ENCODE measurements at places on chromosomes 6 and 20.

DNA sequence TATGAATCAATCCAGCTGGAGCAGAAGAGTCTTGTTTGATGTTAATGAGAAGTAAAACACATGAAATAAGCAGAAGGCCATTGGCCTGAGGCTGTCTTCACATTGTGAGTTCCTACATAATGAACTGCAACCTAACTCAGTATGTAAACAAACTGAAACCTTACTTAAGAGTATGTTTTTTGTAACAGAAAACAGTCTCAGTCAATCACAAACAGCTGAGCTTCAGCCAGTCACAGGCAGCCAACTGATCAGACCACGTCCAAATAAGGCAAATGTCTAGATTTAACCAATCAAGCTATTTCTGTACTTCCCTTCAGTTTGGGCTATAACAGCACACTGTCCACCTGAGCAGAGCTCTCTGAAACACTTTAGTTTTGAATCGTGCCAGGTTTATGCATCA is 234.7 kb downstream of the TRDN start:
- DNase-seq = no peak

- DNase-seq = no peak
These were observed 1.4 kb downstream of the OTOR start for GRCh38 chr20:16749573-16749972.

- DNase-seq = no peak
These were observed 42.8 kb downstream of the SLC52A3 start for GRCh38 chr20:725491-725890.

DNA sequence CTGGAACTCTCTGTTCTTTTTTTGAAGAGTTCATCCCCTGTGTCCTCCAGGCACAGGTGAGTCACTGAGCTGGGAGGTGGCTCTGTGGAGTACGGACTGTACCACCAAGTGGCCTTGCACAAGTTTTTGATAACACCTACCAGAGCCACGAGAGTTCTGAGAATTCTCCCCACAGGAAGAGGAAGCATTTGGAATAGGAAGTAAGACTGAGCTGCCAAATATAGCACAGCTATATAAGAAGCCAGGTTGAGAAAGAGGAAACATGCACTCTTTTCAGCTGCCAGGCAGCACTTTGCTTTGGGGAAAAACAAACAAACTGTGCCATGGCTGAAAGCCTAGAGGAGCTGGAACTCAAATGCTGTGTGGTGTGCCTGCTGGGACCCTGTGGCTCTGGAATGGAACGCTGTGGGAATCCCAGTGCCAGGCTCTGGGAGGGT is 70.8 kb upstream of the RIPOR2 start:
- no peak for DNase-seq

- peak; percentile 62 for DNase-seq
These were observed 124.1 kb upstream of the RIN2 start for GRCh38 chr20:19633985-19634384.

- DNase-seq = no peak
These were observed 104.8 kb upstream of the MC3R start for GRCh38 chr20:56143759-56144158.

DNA sequence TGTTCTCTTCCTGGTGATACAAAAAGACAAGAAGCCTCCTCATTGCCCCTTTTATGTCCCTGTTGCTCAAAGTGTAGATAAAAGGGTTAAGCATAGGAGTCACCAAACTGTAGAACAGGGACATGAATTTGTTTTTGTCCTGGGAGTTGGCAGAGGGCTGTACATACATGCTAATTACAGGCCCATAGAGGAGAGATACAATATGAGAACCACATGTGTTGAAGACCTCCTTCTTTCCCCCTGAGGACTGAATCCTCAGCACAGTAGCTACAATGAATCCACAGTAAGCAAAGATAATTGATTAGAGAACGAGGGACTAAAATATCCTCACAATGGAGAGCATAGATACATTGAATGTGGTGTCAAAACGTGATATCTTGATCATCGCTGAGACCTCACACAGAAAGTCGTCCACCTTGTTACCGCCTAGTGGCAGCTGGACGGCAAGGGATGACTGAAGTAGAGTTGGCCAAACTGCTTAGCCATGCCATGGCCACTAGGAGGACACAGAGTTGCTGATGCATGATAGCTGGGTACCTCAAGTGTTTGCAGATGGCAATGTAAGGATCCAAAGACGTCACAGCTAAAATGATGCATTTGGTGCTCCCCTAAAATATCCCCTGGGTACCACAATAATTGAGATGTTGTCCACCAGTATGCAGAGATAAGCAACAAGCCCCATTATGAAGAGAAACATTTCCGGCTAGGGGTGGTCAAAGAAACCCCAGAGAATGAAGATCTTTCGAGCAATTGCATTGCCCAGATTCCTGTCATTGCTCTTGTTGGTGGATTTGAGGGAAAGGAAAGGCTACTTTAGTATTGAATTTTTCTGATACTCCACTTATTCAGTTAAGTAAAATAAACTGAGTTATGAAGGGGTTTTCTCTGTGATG is 15.0 kb downstream of the OR2B3 start:
- DNase-seq = peak; percentile 2

- no peak for DNase-seq
These were observed 68.2 kb downstream of the FAM120B start for GRCh38 chr6:170374571-170375444.

DNA sequence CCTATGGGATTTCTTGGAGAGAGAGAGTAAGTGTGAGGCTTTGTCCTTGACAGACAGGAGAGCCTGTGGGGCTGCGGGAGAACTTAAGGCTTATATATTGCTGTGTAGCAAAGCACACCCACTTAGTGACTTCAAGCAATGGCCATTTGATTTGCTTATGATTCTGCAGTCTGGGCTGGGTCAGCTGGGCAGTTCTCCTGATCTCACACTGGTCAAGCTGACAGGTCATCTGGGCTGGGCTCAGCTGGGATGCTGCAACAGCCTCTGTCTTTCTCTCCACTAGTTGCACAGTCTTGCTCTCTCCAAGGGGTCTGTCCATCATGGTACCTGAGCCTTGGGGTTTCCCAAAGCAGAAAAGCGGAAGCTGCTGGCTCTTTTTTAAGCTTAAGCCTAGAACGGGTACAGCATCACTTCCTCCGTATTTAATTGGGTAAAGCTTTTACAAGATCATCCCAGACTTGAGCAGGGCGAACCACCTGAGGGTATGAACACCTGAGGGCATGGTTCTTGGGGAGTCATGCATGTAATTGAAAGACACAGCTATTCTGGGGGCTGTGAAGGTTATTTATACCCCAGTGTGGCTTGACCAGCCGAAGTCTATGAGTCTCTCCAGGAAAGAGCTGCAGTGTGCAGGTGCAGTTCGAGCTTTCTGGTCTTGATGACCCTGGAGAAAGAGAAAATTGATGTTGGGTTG is 13.3 kb upstream of the GGTLC1 start:
- no peak for DNase-seq

DNA sequence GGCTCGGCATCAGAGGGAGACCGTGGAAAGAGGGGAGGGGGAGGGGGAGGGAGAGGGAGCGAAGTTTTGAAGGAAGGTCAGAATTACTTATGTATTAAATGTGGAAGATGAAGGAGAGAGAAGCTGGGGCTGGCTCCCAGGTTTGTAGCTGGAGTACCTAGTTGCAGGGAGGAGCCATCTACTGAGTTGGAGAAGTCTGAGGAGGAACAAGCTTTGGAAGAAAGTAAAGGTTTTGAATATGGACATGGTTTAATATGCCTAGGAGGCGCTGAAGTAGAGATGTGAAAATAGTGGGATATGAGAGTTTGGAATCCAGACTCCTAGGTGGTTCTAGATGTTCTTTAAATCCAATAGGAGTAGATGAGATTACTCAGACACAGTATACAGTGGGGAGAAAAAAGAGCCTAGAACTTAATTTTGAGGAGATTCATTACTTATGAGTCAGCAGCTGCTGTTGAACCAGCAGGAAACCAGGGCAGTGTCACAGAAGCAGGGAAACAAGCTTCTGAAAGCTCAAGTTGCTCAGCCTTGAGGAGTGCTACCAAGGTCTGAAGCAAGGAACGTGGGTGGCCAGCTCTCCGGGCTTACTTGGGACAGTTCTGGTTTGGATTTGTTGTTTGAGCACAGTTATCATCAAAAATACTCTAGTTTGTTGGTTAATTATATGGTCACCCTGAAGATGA is 149.3 kb downstream of the UTRN start:
- DNase-seq = peak; percentile 79

DNA sequence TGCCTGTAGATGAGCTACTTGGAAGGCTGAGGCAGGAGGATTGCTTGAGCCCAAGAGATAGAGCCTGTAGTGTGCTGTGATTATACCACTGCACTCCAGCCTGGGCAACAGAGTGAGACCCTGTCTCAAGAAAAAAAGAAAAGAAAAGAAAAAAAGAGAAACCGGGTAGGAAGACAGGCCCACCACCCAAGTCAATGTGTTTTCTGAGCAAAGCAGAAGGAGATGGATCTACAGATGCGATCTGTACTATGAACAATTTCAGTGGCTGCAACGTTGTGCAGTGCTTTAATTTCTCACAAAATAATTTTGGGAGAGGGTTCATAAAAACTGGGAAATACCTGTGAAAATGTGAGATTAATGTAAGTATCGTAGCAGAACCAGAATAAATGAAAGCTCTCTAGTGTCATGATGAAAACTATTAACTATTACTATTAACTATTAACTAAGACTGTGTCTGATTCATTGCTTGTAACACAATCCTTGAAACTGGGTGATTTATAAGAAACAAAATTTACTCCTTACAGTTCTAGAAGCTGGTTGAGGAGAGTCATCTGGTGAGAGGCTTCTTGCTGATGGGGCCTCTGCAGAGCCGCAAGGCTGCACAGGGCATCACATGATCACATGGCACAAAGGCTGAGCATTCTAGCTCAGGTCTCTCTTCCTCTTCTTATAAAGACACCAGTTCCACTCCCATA is 233.1 kb upstream of the ZNF217 start:
- no peak for DNase-seq

GRCh38 chr6:113734982-113735381 is 122.2 kb upstream of the MARCKS start:
- DNase-seq = no peak

DNA sequence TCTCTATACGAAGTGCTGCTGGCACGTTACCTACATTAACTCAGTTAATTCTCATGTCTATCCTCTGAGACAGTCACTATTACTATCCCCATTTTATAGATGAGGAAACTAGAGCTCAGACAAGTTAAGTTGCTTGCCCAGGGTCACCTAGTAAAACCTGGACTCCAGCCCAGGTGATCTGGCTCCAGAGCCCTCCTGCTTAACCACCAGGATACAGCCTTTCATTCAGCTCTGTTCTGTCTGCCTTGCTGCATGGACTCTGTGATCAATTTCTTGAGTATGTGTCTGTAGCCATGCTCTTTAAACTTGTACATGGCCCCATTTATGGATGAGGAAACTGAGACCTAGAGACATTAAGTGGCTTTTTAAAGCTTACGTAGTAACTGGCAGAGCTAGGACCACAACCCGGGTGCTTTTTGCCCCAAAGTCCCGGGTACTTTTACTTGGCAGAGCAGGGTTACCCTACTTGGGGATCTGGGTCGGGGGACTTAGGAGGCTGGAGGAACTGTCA is 4.7 kb downstream of the CDKN1A start:
- DNase-seq = no peak

GRCh38 chr20:57091748-57092111 is 174.7 kb downstream of the BMP7 start:
- no peak for DNase-seq

- no peak for DNase-seq
These were observed 60.8 kb downstream of the RIPOR2 start for GRCh38 chr6:24874776-24875533.

- no peak for DNase-seq
These were observed 44.2 kb upstream of the CITED2 start for GRCh38 chr6:139418481-139419132.

GRCh38 chr20:54132612-54133433 is 41.0 kb downstream of the CYP24A1 start:
- peak; percentile 31 for DNase-seq

- no peak for DNase-seq
These were observed 31.7 kb downstream of the UTRN start for GRCh38 chr6:144316862-144317195.

- no peak for DNase-seq
These were observed 51.1 kb upstream of the NFATC2 start for GRCh38 chr20:51593584-51593983.

GRCh38 chr6:158718461-158719046 is 68.7 kb downstream of the SYTL3 start:
- DNase-seq = no peak

GRCh38 chr6:167238694-167239467 is 52.2 kb upstream of the UNC93A start:
- no peak for DNase-seq

- DNase-seq = no peak
These were observed 143.6 kb upstream of the ZNF184 start for GRCh38 chr6:27616328-27617045.

GRCh38 chr6:50939931-50940330 is 121.3 kb downstream of the TFAP2B start:
- DNase-seq = no peak

DNA sequence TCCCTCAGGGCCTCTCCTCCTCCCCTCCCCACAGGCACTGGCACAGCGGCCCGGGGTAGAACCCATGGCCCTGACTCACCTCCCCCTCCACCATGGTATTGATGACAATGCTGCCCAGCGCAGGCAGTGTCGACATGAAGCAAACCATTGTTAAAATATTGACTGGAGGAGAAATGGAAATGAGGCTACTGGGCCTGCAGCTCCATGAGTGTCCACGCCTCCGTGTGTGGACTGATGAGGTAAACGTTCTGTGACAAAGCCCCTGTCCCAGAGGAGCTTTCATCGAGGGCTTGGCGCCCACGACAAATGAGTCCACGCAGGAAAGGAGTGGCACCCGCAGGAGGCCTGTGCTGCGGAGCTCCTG is 402.7 kb downstream of the TAF4 start:
- DNase-seq = no peak

- DNase-seq = peak; percentile 97
These were observed at the start of gene STK38 for GRCh38 chr6:36546920-36547645. Gene STK38, minus strand, starts transcription at chr6:36547479. Its CDS starts 7,277 bp downstream, at chr6:36540202.

GRCh38 chr20:58482416-58482815 is 32.8 kb downstream of the APCDD1L start:
- DNase-seq = no peak

GRCh38 chr6:98574984-98575383 is 259.4 kb upstream of the POU3F2 start:
- no peak for DNase-seq

- DNase-seq = no peak
These were observed 36.6 kb upstream of the HDAC2 start for GRCh38 chr6:114007516-114007915.

- no peak for DNase-seq
These were observed 84.6 kb downstream of the ID4 start for GRCh38 chr6:19921786-19922185.

DNA sequence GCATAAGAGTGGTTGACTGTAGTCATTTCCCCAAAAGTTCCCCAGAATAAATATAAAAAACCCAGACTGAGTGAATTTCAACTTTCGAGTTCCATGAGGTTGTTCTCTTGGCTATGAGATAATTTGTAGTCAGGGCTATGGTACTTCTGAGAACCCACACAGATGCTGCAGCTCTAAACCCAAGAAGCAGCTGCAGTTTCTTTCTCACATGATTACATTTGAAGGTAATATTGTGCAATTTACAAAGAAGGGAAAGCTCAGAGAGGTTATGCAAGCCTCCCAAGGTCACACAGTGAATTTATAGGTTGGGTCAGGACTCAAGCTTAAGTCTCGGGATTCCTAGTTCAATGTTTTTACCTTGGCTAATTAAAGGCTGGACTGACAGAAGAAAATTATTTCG is 29.7 kb upstream of the CD93 start:
- no peak for DNase-seq
